ENCODE measurements at places on chromosomes 6 and 20.

DNA sequence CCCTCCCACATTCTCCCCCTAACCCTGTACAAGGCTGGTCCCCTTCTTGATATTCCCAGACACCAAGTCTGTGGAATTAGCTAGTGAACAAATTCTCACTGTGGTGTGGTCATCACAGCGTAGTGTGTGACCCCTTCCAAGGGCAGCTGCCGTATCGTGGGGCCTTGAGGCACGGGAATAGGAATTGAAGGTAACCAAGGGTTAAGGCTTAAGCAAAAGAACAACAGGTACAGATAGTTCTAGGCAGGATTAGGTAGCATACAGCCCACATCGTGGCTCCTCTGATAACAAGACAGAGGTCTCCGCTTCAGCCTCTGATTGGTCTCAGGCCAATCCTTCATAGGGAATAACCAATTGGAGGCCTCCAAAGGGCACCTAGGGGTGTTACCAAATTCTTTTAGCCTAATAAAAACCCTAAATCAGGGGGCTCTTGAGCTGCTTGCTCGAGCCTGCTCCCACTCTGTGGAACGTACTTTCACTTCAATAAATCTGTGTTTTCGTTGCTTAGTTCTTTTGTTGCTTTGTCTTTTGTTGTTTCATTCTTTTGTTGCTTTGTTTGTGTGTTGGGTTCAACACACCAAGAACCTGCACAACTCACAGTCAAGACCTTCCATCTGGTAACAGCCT, 64.7 kb downstream of the GPR6 start:
- no peak for DNase-seq

GRCh38 chr6:81901551-81901966, 149.1 kb upstream of the TENT5A start:
- DNase-seq, result no peak

GRCh38 chr6:133740218-133740617, 148.7 kb upstream of the TCF21 start:
- DNase-seq, result no peak

DNA sequence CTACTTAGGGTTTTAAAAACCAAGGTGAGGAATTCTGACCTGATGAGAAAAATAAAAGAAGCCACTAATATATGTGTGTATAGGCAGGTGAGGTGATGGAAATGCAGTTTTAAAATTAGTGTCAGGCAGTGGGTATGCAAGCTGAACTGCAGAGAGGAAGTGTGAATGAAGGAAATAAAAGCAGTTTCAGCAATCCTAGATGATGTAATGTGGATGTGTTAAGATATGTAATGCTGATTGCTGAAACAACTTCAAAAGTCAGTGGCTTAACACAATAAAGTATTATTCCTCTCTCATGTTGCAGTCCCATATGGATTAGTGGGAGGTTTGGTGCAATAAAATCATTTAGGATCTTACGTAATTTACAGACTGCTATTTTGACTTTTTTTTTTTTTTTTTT, 119.9 kb upstream of the ASCC3 start:
- DNase-seq, result no peak

Data from stimulated activated CD4-positive, alpha-beta T cell treated with anti-CD3 and anti-CD28 coated beads, Interleukin-12 subunit alpha, Interleukin-12 subunit beta, amount 100 ng/mL, for 24 hours (primary cell).